ENCODE measurements at places on chromosomes 6 and 20.

DNA sequence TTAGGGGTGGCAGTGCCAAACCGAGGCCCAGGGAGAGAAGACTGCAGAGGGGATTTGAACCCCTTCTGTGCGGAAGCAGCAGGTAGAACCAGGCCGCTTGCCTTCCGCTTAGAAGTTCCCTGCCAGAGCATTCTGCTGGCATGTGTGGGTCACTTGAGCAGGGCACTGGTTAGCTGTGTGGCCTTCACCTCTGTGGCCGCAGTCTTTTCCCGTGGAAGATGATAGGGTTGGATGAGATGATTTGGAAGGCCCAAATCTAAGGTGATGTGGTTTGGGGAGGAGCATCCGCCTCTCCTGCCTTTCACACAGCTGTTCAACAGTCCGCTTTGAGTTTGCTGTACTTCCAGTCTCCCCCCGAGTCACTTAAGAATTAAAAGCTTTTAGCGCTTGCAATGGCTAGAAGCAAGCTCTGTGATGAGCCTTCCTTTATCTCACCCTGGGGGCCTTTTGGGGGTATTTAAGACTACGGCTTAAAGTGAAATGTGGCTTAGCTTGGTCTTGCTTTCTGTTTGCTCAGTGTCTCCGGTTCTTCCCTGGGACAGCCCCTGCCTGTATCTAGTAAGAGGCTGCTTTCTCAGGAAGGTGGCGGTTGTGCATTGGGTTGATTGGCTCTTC lies 743 bp downstream of the CMTR1 start:
- peak; percentile 32 for DNase-seq

GRCh38 chr6:154932515-154933027 lies 62.5 kb upstream of the TIAM2 start:
- peak; percentile 86 for DNase-seq

DNA sequence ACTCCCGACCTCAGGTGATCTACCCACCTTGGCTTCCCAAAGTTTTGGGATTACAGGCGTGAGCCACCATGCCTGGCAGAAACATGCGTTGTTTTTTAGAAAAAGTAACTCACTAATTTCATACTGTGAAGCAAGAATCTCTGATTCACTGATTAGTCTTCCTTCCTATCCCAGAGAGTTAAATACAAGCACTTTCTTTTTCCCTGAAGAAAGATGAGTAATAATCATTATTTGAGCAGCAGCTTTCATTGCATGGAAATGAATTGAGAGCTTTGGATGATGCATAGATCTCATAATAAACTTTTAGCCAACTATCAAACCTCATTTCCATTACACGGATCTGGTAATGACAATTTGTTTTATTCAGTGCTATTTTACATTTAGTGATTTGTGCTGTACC lies 892.5 kb upstream of the EYS start:
- DNase-seq, result no peak

- peak; percentile 73 for DNase-seq
Measured at GRCh38 chr6:34414999-34415858, 10.6 kb downstream of the RPS10 start.

- peak; percentile 12 for DNase-seq
Measured at GRCh38 chr6:140319209-140319608, 944.8 kb upstream of the CITED2 start.
